ENCODE measurements at places on chromosomes 3 and 15.

GRCh38 chr3:187484547-187485295 lies 116.5 kb downstream of the RTP4 start:
- no peak for DNase-seq

GRCh38 chr3:64170270-64170669 lies 55.0 kb downstream of the PRICKLE2 start:
- DNase-seq, result no peak

DNA sequence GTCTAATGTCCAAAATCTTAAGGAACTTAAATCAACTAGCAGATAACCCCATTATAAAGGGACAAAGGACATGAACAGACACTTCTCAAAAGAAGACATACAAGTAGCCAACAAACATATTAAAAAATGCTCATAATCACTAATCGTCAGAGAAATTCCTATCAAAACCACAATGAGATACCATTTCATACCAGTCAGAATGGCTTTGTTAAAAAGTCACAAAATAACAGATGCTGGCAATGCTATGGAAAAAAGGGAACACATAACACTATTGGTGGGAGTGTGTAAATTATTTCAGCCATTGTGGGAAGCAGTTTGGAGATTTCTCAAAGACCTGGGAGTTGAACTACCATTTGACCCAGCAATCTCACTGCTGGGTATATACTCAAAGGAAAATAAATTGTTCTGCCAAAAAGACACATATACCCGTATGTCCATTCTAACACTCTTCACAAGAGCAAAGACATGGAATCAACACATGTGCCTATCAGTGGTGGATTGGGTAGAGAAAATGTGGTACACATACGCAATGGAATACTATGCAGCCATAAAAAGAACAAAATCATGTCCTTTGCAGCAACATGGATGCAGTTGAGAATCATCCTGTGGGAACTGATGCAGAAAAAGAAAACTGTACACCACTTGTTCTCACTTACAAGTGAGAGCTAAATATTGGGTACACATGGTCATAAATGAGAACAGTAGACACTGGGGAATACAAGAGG lies 78.5 kb downstream of the TCF12 start:
- DNase-seq, result no peak

GRCh38 chr15:81475471-81475870 lies 101.5 kb upstream of the TMC3 start:
- DNase-seq, result no peak

DNA sequence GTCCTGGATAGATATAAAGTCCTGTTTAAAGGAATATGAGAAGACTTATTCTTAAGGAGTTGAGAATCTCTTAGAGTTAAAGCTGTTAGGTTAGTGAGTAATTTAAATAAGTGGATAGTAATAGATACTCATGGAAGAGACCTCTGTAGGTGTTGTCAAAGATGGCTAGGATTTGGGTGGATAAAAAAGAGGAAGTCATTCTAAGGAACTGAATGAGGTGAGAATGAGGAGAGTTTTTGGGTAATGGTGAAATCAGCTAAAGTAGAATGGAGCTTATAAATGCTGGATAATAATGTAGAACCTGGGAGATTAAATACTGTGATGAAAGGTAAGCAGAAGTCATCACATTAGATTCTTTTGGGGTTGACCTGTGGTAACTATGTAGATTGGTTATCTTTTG lies 8.1 kb downstream of the ARIH1 start:
- DNase-seq, result no peak

DNA sequence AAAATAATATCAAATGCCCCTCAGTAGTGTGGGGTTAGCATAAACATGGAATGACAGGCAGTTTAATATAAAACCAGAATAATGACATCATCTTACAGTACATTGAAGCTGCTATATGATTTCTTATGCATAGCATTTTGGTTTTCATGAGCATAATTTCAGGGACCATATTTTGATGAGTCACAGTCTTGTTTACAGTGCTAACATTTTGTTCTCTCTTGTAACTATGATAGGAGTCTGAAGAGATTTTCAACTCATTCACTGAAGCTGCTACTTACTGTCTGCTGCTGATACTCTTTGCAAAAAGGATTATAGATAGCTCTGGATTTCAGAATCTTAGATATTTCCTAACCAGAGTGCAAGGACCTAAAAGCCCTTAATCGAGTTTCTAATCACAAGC lies 92.6 kb upstream of the CCDC54 start:
- no peak for DNase-seq

- DNase-seq, result no peak
Observed at GRCh38 chr15:76204916-76205460, 106.3 kb downstream of the ETFA start.

GRCh38 chr3:19598870-19599269 lies 335.1 kb downstream of the EFHB start:
- no peak for DNase-seq

DNA sequence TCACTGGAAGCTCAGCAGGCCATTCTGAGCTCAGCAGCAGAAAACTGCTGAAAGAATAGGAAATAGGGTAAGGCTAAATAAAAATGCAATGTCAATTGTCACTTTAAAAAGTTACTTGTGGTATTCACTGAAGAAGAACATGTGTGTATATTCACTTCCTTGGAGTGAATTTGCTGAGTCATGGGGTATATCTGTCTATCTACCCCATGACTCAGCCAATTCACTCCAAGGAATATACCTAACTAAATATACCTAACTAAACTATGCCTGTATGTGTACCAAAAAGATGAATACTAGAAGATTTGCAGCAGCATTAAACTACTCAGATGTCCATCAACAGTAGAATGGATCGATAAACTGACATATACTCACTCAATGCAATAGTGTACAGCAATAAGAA lies 69.5 kb upstream of the KCNAB1 start:
- no peak for DNase-seq

- DNase-seq, result no peak
Observed at GRCh38 chr15:72492733-72493132, 18.6 kb downstream of the ARIH1 start.

- DNase-seq, result no peak
Observed at GRCh38 chr3:41002104-41002503, 197.2 kb upstream of the CTNNB1 start.

- no peak for DNase-seq
Observed at GRCh38 chr3:157166561-157166960, 6.6 kb upstream of the CCNL1 start.

GRCh38 chr15:58229297-58229768 lies 91.2 kb downstream of the AQP9 start:
- no peak for DNase-seq

- DNase-seq, result no peak
Observed at GRCh38 chr3:113166719-113167492, 44.5 kb upstream of the BOC start.

DNA sequence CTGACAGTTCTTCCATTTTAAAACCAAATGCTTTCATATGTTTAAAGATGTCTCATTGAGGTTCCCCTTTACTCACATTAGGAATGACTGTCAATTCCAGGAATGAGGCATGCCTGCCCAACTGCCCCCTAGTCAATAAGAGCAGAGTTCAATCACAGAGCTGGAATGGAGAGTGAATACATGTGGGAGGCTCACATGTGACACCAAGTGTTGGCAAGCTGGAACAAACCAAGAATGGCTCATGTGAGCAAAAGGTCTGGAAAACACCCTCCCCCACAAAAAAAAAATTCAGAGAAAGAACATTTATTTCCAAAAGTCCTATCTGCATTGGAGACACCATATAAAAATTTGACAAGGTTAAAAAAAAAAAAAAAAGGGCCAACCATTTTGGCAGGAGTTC lies 3.7 kb downstream of the PBRM1 start:
- DNase-seq, result no peak

GRCh38 chr3:57091521-57092273 lies 31.2 kb downstream of the SPATA12 start:
- no peak for DNase-seq

GRCh38 chr15:31393444-31394091 lies 66.9 kb downstream of the KLF13 start:
- DNase-seq, result no peak

DNA sequence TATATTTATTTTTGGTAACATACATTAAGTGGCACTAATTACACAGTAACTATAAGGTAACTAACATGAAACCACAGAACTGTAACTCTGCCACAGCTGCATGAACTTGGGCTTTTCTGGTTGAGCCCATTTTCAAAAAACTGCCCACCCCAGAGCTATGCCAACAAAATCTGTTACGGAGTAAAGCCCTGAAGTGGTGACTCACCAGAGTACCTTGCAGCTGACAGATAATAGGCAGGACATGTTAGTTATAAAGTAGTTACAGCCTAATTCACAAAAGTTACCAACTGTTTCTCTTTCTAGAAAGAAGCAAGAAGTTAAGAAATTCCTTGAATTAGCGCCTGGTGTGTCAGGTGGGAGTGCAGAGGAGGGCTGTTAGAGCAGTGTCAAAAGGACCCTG lies 1.5 kb upstream of the GPX1 start:
- DNase-seq, result no peak

DNA sequence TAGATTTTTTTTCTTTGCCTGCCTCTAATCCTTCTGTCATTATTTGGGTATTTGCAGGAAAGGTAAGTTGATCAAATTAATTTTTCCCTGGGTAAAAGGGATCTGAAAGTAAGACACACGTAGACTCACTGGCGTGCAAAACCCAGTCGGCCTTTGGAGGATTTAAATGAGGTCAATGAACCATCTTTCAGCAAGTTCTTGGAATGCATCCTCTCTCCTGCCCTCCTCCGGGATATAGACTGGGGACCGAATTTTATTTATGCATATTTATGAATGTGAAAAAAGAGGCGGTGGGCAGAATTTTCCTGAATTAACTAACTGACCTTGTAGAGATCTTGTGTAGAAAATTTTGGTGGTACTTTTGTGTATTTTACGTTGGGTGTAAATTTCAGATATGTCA lies 2.2 kb downstream of the CADM2 start:
- no peak for DNase-seq

DNA sequence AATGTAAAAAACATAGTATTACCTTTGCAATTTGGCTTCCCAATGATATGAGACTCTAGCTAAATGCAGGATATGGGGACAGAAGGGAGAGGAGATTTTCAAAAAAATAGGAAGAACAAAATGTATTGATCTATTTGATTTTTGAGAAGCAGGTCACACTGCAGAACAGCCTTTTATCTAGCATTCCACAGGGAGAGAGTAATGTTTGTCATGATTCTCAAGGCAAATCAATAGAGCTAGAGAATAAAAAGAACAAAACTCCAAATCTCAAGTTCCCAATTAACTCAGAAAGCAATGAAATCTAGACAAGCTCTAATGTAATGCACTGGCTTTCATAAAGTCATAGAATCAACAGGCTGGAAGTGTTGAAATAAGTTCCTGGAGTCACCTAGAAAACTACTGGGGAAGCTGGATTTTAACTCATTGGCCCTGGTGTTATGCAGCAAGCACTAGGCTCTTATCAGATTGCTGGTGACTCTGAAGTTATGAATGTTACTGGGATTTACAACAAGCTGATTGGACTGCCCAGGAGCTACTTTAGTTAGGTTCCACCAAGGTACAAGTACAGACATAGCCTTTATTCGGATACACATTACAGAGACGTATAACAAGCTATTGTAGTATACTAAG lies 442.8 kb downstream of the FGF12 start:
- no peak for DNase-seq

- no peak for DNase-seq
Observed at GRCh38 chr15:83919319-83919830, 265.5 kb downstream of the ADAMTSL3 start.

DNA sequence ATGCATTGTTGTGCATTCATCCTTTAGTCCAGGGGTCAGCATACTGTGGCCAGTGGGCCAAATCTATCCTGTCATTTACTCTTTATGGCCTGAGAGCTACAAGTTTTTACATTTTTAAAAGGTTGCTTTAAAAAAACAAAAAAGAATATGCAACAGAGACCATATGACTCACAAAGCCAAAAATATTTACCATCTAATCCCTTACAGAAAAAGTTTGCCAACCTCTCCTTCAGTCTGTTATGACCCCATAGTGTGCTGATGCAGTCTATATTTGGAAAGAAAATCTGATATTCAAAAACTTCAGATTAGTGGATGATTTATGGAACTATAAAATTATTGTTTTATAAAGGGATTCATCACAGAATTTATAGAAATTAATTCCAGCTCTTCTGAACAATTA lies 237.5 kb upstream of the IL12A start:
- DNase-seq, result no peak

DNA sequence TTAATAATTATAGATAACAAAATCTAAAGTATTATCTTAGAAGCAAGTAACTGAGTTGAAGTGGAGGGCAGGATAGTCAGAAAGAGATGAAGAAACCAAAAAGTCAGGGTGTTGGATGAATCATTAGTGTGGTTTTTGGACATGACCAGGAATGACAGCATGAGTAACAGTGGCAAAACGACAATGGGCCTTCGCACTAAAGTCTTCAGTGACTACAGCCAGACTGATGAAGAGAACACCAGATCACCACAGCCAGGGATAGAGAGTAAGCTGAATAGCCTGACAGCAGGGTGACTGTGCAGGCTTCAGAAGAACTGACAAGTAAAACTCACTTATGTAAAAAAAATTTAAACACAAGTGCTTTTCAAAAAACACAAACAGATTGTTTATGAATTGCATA lies 96.0 kb upstream of the MELTF start:
- no peak for DNase-seq
